ENCODE measurements at places on chromosomes 7 and 10.
A peak's percentile ranks its signal among the peaks of the same experiment; 100 is the strongest.

DNA sequence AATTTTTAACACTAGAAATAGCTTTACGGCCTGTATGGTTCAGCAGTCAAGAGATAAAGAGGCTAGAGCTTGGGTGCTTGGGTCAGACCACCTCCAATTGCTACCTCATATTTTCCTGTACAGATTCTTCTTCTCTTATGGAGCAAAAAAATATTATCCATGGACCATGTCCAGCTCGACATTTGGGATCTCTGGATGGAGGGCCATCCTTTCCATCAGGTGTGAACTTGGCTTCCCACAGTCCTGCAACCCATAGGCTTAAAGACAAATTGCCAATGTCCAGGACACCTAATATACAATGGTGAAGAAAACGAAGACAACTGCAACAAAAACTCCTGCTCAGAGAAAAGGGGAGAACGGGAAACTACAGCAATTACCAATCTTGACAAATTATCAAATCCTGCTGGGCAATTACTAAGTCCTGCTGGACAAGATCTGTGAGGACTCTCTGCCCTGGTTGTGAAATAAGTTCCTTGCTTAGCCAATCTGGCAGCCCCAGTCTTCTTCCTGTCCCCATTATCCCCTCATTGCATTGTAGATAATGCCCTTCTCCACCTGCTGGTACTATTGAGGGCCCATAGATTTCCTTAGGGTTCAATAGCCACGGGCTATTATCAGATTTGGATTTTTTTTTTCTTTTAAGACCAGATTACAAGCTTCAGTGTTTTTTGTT lies 42.0 kb upstream of the BRAF start:
- no peak for DNase-seq

DNA sequence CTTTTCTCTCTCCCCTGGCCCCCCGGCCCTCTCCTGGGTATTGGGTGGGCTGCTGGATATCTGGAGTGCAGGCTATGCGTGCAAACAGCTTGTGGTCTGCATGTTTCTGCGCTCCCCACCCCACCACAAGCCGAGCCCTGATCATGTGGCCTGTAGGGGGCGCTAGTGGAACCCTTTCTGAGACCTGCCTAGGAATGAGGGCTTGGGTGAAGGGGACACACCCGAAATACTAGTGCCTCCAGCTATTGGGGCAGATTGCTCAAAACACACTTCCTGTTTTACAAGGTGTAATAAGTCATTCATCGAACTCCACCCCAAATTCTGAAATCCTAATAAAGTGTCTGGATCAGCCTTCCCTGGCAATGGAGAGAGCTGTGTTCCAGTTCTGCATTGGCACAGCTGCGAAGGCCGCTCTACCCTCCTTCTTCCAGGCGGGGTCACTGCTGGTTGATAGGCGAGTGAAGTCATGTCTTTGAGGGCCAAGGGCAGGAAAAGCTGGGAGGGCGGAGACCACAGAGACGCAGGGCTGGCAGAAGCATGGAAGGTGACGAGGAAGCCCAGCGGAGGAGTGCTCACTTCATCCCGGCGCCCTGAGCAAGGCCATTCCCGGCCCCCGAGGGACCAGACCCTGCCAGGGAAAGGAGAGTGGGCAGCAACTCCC lies 19.8 kb upstream of the PRRT4 start:
- DNase-seq: peak; percentile 67

DNA sequence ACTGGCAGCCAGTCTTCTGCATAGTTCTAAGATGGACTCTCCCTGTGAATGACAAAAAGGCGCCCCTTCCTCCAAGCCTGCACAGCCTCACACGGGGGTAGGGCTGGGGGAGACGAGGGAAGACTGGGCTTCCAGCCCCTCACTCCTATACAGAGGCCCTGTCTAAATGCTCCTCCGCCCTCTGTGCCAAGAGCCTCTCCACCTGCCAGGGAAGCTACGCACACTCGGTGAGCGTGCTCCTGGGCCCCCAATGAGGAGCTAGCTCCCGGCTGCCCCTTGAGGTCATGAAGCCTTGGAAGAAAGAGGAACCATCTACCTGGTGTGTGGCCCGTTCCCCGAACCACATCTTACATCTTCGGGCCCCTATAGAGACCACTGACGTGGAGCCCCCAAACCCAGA lies 54.8 kb downstream of the CRTAC1 start:
- DNase-seq: no peak

DNA sequence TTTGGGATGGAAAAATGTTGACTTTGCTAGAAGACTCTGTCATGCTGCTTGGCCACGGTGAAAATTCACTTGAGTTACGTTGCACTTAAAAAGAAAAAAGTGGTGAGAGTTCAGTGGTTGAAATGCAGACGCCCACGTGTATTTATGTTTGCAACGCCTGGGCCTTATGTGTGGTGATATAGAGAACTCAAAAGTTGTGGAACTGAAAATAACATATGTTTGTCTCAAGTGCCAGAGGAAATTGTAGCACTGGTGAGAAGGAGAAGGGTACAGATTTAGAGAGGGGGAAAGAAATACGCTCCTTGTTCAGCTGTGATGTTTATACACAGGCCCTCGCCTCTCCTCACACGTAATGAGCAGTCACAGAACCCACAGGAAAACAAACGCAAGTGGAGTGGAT lies 73.6 kb downstream of the EMX2 start:
- no peak for DNase-seq

- no peak for DNase-seq
Observed at GRCh38 chr7:43462836-43463235, 120.1 kb upstream of the STK17A start.

DNA sequence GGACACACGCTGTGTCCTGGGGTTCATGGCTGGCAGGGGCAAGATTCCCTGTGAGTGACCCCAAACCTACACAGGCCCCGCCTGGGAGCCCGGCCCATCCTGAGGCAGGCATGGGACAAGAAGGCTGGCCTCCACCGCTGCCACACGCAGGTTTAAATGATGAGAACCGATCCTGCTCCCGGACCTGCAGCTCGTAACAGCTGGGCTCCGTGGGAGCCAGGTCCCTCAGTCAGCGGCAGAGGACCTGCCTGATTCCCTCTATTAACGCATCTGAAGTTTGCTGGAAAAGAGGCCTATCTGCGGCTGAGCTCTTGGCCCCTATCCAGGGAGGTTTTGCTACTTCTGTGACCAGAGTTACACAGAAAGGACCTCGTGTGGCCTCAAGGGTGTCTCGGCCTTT lies 112.3 kb downstream of the VIPR2 start:
- no peak for DNase-seq

- peak; percentile 5 for DNase-seq
Observed at GRCh38 chr7:77812290-77812685, 13.7 kb downstream of the PHTF2 start.

- no peak for DNase-seq
Observed at GRCh38 chr7:151839451-151839921, 37.4 kb downstream of the PRKAG2 start.

DNA sequence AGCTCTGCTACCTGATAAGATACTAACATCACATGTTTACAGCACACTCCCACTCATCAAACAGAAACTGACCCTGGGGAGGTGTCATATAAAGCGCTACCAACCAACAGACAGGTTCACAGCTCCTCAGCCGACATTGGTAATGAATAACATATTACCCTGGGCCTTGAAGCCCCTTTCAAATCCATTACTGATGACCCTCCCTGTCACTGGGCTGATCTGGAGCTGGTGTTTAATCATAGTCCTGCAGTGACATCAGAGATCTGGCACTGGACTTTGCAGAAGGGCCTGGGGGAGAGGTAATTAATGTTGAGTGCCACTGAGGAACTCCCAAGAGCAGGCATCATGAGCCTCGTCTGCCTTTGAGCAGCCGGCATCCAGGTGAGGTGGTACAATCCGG lies 306.5 kb upstream of the NFE2L3 start:
- no peak for DNase-seq

GRCh38 chr10:125084614-125085257 lies 75.6 kb downstream of the CTBP2 start:
- no peak for DNase-seq

GRCh38 chr7:214410-215212 lies 22.2 kb downstream of the FAM20C start:
- DNase-seq: no peak

DNA sequence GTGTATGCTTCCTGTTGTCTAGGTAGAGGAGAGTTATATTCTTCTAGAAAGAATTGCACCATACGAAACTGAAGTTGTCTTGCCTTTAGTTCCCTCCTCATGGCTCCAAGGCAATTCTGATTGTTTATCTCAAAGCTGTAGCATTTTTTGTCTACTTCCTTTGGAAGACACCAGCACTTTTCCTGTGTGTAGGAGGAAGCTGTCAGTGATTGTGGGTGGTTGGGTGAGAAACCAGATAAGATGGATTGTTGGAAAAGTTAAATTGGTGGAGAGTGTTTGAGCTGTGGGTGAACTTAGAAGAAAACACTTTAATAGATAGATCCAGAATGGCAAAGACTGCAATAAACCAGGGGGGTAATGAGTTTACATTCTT lies 12.1 kb upstream of the CSTF2T start:
- DNase-seq: no peak

DNA sequence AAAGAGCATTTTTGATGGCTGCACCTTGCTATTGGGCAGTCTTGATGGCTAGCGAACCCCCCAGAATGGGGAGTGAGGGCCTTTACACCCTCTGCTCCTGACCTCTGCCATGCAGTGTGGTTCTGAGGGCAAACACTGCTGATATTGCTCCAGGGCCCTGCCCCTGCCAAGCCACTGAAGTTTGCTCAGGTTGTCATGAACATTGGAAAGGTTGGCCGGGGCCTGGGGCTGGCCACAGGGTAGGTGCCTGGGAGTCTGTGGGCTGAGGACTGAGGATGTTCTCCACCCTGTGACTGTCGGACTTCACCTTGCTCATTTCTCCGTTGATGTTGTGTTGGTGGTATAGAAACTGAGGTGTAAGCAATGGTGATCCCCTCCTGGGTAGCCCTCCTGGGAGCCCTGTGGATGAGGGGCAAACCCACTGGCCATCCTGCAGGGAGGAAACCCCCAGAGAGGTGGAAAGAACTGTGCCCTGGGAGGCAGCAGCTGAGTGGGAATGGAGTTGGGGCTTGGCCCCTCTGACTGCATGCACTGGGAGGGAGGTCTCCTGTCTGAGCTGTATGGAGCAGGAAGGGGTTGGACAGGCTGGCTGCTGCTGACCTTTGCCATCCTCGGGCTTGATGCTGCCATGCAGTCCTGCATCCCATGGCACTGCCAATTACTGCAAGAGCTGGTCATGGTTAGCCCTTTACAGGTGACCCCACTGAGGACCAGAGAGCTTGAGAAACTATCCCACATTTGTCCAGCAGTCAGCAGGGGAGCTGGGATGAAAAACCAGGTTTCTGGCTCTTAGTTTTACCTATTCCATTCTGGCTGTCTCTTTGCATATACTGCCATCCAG lies 77.1 kb downstream of the SH2D4B start:
- DNase-seq: no peak

Measured in inflammatory macrophage (primary cell).